ENCODE measurements at places on chromosomes 6 and 20.
A peak's percentile ranks its signal among the peaks of the same experiment; 100 is the strongest.

- peak; percentile 61 for DNase-seq
Observed at GRCh38 chr6:4776493-4777393, 539 bp downstream of the CDYL start.

DNA sequence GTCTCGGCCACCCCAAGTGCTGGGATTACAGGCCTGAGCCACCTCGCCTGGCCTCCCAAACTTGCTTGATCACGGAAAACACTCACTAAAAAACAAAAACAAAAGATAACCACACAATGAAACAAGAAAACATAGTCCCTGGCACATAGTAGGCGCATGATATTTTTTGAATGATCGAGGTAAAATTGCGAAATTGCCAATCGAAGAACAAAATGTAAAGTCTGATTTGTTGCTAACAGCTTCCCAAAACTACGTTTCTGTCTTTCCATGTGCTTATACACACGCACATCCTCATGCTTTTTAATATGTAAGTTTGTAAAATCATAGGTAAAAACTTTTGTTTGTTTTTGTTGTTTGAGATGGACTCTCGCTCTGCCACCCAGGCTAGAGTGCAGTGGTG lies 168.5 kb upstream of the SALL4 start:
- DNase-seq = no peak

DNA sequence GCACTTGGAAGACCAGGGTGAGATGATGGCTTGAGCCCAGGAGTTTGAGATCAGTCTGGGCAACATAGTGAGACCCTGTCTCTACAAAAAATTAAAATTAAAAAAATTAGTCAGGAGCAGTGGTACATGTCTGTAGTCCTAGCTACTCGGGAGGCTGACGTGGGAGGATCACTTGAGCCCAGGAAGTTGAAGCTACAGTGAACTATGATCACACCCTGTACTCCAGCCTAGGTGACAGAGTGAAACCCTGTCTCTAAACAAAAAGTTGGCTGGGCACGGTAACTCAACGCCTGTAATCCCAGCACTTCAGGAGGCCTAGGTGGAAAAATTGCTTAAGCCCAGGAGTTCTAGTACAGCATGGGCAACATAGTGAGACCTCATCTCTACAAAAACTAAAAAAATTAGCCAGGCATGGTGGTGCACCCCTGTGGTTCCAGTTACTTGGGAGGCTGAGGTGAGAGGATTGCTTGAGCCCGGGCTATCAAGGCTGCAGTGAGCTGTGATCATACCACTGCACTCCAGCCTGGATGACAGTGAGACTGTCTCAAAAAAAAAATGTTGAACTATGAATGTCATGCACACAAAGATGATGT lies 60.8 kb upstream of the MYL9 start:
- no peak for DNase-seq

DNA sequence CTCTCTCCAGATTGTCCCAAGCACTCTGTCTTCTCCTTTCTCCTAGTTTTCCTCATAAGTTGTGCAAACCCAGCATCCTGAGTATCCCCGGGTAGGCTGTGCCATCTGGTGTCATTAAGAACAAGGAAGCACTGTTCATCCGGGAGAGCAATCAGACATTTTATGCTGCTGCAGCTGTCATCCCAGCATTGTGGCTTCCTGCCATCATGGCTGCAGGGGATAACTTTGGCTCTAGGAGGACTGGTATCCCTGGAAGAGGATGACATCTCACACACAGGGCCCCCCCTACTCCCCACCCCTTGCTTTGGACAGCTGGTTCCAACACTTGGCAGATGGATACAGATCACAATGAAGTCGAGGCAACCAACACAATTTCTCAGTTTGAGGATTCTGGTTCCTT lies 1195.1 kb upstream of the MAP3K7 start:
- DNase-seq = no peak

Measured in astrocyte of the hippocampus (primary cell).